CD4-positive, alpha-beta T cell treated with Interferon gamma for 1 hour (primary cell): ENCODE measurements at places on chromosomes 13 and 19.
A peak's percentile ranks its signal among the peaks of the same experiment; 100 is the strongest.

DNA sequence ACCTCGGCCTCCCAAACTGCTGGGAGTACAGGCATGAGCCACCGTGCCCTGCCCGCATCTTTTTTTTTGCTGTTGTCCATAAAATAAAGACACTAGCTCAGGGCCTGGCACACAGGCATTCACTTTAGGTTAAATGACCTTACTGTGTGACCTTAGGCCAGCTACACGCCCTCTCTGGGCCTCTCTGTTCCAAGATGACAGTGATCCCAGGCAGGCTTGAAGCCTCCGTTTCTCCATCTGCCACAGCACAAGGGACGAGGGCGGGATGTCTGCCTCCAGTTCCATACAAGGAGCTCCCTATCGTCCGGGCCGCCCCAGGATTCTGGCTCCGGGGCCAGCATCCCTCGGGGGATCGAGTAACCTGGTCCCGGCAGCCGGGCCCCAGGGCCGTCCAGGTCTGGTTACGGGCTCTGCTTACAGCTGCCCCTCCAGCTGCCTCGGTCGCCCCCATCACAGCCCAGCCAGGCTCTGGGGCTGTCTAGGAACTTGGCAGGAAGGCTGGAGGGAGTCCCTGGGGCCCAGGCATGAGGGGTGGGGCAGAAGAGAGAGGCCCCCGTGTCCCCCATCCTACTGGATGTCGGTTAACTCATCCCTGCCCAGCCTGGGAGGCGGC lies 11.9 kb upstream of the SEMA6B start:
- DNase-seq: no peak

GRCh38 chr13:104181526-104182231 lies 1115.5 kb upstream of the SLC10A2 start:
- DNase-seq: no peak

DNA sequence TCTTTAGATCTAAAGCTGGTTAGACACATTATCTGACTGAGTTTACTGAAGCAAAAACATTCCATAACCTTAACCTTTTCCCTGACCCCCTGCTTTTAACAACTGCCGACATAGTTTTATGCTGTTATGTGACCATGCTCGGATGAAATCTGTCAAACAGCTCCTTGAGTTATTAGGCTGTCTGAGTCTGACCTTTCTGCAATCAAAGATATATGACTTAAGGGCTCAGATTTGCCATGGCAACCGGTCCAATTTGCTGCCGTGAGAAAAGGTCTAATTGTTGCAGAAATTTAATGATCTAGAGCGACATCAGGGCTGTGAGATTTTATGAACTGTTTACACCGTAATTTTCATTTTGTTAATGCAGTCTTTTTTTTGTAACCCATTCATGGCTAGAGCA lies 61.8 kb downstream of the URI1 start:
- DNase-seq: no peak

DNA sequence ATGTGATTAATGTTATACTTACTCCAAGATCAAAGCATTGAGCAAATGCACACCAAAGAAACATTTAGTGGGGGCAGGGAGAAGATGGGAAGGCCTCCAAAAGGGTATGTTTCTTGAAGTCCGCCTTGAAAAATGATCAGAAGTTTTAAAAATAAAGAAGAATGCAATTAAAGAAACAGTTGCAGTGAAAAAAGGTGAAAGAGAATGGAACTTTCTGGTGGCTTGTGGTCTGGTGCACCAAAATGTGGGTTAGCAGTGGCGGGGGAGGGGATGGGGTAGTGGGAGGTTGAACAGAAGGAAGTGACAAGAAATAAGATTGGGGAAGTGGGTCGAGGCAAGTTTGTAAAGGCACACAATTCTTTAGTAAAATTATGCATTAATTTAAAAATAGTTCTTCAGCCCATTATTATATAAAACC lies 2.5 kb downstream of the LCP1 start:
- peak; percentile 71 for DNase-seq

DNA sequence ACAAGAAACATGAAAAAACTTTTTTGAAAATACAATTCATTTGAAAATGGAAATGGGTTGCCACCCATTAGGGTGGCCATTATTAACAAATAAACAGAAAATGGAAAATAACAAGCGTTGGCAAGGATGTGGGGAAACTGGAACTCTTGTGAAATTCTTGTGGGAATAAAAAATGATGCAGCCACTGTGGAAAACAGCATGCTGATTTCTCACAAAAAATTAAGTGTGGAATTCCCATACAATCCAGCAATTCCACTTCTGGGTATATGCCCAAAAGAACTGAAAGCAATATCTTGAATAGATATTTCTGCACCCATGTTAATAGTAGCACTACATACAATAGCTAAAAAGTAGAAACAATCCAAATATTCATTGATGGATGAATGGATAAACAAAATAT lies 165.2 kb downstream of the DCLK1 start:
- DNase-seq: no peak

DNA sequence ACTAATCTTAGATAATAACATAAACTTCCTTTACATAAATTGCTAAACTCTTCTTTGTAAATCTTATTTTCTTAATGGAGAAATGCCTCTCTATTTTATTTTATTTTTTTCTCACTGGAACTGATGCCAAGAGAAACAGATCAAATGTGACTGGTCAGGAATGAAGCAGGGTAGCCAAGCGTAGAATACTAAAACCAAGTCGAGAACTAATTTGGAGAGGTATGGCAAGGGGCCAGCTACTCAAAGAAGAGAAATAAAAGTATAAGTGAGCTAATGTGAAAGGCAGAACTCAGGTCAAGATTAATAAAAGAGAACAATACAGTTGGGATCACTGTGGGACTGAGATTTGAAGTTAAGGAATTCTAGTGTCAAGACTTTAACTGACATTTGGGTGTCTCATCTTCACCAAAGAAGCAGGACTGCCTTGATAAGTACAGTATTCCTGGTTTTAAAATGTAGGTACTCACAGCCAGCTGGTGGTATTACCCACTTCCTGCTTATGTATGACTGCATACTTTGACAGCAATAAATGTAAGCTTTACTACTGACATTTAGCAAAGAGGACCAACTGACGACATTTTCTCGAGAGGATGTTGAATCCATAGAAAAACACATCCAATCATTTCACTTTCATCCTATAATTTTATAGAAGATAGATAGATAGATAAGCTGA lies 1192.2 kb downstream of the EFNB2 start:
- no peak for DNase-seq

GRCh38 chr13:70964124-70964523 lies 855.9 kb upstream of the KLHL1 start:
- DNase-seq: no peak

DNA sequence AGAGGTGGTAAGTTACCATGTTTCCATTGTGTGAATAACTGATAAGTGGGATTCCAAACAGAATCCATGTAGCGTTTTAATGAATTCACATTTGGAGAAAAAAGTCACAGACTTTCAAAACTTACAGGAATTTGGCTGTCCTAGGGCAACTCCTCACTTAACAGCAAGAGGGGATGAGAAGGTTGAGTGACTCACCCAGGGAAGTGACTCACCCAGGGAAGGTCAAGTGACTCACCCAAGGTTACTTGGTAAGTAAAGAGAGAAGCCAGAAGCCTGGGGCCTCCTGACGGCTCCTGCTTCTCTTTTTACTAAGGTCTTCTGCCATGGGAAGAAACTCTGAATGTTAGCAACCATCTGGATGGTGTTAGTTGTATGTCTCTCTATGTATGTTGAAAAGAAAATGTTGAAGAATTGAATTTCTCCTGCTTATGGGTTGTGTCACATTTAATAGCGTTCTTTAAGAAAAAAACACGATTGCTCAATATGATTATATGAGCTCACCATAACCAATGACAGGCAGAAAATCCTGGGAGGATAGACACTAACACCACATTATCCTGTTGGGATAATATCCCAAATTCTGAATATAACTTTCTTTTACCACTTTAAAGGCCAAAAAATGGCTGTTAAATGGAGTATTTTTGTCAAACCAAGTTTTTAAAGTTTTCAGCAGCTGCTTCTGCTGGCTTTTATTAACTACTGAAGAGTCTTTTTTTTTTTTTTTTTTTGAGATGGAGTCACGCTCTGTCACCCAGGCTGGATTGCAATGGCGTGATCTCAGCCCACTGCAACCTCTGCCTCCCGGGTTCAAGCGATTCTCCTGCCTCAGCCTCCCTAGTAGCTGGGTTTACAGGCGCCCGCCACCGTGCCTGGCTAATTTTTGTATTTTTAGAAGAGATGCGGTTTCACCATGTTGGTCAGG lies 195.6 kb downstream of the GGACT start:
- peak; percentile 64 for DNase-seq

GRCh38 chr19:19591133-19591825 lies 27.2 kb downstream of the PBX4 start:
- DNase-seq: peak; percentile 72

DNA sequence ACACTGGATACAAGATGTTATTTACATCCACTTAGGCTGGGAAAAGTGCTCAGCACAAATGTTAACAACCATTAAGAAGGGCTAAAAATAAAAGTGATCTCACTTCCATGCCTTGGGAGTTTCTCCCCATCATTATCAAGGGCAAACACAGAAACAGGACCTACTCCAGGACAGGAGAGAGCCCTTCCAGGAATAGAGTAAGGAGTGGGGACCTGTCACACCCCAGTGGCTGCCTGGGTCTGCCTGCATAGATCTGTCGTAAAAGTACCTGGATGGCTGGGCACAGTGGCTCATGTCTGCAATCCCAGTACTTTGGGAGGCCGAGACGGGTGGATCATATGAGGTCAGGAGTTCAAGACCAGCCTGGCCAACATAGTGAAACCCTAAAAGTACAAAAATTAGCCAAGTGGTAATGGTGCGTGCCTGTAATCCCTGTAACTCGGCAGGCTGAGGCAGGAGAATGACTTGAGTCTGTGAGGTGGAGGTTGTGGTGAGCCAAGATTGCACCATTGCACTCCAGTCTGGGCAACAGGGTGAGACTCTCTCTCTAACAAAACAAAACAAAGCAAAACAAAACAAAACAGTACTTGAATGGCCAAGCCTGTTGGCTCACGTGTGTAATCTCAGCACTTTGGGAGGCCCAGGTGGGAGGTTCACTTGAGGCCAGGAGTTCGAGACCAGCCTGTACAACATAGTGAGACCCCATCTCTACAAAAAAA lies 5.6 kb downstream of the ATP8A2 start:
- DNase-seq: no peak

GRCh38 chr19:271856-272255 lies 19.3 kb downstream of the PLPP2 start:
- no peak for DNase-seq

- DNase-seq: peak; percentile 91
Measured at GRCh38 chr19:13104360-13104847, 1.7 kb upstream of the LYL1 start.

DNA sequence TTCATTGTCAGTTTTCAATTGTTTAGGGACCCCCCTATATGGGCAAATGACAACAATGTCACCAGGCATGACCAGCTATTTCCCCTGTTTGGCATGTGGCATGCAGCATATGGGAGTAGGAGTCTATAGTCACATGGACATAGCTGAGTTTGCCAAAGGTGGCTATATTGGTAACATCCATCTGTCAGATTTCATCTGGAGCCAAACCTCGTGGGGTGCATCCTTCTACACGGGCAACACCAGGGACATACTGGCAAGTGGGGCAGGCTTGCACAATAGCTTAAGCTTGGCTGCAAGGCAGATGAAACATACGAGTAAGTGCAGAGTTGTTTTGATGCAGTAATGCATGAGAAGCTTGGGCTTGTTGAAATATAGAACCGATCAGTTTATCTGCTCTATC lies 24.5 kb upstream of the ZNF816 start:
- DNase-seq: no peak

- DNase-seq: no peak
Measured at GRCh38 chr13:110379905-110380341, 72.8 kb downstream of the COL4A2 start.

DNA sequence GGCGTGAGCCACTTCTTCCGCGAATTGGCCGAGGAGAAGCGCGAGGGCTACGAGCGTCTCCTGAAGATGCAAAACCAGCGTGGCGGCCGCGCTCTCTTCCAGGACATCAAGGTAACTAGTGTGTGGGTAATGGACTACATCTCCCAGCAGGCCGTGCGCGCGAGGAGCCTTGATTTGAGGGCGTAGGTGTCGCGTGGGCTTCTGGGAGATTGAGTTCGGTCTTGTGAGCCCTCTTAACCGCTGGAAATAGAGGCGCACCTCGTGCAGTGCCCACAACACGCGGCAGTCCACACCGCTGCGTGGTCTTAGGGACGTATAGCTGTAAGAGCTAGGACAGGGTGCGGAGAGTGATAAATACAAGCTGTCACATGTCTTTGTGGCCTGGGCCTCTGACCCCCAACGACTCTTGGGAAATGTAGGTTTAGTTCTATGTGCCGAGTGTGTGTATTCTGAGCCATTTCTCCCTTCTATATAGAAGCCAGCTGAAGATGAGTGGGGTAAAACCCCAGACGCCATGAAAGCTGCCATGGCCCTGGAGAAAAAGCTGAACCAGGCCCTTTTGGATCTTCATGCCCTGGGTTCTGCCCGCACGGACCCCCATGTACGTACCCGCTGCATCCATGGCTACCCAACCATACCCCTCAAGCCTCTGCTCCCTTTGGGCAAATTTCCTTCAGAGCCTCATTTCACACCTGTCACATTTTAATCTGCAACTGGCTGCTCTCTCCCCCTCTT lies 864 bp downstream of the FTL start:
- DNase-seq: peak; percentile 85

GRCh38 chr19:3880471-3881271 lies at the start of gene ATCAY:
Gene ATCAY (plus strand): TSS chr19:3880685. CDS start chr19:3885768, 5,083 bp downstream.
- DNase-seq: no peak

DNA sequence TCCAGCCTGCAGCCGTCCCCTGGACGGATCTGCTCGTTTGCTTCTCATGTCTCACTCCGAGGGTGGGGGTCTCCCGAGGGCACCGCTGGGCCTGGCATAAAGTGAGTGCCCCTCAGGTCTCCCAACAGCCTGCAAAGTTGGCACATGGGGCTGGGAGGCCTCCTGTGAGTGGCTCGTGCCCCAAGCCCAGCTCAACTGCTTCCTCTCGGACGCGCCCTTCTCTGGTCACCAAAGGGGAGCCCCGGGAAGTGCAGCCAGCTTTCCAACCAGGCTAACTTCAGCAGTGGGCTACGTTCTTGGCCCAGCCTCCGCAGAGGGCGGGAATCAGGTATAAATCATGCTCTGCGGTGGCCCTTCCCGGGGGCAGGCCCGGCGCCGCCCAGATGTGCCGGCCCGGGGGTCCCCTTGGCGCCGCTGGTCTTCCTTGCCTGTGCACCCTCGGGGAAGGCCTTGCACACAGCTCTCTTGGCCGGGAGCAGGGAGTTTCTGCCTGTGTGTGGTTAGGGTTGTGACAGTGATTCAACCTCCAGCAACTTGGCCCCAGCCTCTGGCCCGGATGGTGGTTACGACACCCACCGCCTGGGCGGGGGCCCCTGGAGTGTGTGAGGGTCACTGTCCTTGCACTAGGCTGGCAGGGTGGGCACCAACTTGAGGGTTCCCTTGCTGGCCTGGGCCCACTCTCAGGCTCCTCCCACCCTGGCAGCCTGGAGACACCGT lies 20.7 kb downstream of the CEBPG start:
- peak; percentile 37 for DNase-seq

- DNase-seq: no peak
Measured at GRCh38 chr19:39136225-39136940, 10.8 kb downstream of the PAK4 start.
